ENCODE measurements at places on chromosomes 2 and 18.

DNA sequence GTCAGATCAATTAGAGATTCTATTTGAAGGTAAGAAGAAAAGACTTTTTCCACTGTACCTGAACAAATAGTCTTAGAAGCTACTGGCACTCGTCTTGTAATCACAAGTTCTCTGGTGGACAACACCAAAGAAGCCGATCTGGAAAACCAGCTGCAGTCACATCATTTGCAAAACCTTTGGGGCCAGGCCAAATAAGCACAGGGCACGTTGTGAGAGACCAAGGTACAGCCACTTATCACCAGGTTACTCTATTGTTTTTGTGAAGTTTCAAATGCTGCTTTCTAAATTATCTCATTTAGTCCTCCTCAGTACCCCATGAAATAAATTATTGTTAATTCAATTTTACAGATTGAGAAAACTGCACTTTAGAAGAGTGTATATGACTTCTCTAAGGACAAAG is 18.5 kb downstream of the ROCK1 start:
- no peak for DNase-seq

- DNase-seq: no peak
Observed at GRCh38 chr2:120764492-120764891, 28.8 kb downstream of the GLI2 start.

DNA sequence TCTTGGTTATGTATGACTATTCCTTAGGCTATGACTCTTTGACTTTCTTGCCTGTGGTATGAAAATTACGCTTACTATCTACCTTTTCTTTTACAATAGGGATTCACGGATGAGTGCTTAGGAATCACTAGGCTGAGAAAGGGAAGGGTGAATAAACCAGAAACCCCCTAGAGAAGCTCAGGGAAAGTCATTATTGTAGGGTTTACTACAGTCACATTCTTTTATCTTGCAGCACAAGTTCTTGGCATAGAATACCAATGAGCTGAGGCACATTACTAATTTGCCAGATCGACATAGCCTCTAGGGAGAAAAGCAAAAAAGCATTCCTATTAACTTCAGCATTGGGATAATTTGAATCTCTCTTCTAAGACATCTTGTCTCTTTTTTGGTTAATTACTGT is 103.3 kb downstream of the ST6GAL2 start:
- DNase-seq: no peak

DNA sequence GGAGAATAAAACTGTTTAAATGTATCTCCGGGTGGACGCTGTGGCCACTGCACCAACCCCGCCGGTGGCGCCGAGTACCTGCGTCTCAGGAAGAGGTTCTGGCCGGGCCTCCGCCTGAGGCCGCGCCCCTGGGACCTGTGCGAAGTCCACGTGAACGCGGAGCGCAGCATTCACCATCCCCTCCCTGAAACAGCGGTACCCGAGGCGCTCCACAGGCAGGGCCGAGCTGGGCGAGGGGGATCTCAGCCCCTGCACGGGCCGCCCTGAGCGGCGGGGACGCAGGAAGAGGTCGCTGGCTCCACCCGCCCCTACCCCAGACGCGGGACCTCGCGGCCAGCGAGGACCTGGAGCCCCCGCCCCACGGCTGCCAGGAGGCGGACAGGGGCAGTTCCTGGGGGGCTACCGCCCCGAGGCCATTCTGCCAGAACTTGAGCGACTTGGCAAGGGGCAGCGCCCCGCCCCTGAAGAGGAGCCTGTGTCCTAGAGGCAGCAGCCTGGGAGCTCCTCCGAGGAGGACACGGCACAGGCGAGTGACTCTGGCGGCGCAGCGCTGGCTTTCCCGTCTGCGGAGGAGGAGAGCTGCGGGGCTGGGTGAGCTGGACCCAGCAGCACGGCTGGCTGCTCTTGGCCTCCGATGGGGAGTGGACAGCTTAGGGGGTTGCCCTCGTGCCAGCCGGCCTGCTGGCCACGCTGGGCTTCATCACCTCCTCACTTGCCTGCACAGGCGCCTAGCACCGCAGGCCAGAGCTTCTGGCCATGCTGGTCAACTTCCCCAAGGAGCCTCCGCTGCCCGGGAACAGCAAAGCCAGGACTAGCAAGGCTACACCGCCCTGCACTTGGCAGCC is 9.7 kb upstream of the TEKT4 start:
- no peak for DNase-seq

DNA sequence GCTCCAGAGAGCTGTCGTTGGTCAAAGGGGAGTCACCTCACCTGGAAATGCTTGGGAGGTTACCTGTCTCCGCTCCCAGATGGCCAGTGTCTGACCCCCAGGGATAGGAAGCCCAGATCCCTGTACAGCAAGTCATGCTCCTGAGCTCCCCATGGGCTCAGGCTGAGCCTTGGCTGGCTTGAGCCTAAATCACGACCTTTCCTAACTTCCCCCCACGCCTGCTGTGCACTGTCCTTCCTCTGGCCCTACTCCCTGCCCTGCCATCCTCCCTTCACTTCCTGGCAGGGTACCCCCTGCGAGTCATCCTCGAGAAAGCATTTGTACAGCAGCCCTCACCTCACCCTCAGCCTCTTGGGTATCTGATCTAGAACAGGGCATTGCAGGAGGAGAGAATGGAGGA is 9.2 kb upstream of the HDAC4 start:
- DNase-seq: no peak

- DNase-seq: no peak
Observed at GRCh38 chr2:11187731-11188130, 32.5 kb downstream of the SLC66A3 start.

DNA sequence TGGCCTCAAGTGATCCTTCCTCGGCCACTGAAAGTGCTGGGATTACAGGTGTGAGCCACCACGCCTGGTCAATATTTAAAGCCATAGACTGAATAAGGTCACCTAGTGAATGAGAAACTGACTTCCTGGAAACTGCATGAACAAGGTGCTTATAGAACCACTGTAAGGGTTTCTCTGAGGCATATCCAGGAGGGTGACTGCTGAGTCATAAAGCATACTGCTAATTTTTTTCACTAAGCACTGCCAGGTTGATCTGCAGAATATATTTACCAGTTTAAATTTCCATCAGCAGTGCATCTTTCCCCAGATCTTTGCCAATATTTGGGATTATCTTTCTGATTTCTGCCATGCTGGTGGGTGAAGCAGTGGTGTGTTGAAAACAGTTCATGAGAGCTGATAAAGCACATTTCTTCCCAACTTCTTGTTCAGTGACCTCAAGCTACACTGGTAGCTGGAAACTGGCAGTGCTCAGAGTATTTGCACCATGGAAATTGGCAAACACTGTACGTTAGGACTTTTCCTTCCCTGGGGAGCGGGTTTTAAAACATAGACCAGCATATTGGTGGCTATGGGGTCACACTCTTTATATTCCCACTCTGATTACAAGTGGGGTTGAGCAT is 4.2 kb upstream of the CLIP4 start:
- DNase-seq: no peak

DNA sequence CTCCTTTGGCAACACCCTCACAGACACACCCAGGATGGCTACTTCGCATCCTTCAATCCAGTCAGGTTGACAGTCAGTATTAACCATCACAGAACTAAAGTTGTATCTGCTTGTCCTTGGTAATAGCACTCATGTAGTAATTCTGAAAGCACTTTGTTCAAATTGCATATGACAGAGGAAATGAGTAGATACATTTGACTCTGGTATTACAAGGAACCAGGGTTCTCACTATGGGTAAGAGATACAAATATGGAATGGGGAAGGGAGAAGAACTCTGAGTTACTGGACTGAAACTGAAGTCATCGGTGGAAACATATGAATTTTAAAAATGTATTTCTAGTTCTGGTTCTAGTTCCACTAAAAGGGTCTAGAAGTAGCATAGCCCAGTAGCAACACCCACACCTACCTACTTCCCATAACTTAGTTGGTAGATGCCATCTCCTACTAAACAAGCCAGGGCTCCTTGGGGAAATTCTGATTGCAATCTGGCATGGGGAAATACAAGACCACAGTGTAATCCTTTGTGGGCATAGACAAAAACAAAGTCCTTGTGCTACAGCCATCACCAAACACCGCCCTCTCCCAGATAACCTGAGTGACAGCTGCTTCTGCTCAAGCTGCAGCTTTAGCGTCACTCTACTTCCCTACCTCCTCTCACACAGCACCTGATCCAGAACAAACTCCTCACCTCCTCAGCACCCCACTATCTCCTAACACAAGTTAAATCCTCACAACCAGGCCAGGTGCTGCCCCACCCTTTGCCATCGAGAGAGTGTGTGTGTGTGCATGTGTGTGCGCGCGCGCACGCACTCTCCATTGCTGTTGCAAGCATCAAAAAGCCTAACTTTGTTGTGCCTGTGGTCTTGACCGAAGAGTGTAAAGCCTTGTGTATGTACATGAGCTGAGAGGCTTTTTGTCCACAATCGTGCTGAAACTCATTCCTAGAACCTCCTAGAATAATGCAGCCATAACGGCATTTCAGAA is 31.4 kb upstream of the CD226 start:
- DNase-seq: no peak

DNA sequence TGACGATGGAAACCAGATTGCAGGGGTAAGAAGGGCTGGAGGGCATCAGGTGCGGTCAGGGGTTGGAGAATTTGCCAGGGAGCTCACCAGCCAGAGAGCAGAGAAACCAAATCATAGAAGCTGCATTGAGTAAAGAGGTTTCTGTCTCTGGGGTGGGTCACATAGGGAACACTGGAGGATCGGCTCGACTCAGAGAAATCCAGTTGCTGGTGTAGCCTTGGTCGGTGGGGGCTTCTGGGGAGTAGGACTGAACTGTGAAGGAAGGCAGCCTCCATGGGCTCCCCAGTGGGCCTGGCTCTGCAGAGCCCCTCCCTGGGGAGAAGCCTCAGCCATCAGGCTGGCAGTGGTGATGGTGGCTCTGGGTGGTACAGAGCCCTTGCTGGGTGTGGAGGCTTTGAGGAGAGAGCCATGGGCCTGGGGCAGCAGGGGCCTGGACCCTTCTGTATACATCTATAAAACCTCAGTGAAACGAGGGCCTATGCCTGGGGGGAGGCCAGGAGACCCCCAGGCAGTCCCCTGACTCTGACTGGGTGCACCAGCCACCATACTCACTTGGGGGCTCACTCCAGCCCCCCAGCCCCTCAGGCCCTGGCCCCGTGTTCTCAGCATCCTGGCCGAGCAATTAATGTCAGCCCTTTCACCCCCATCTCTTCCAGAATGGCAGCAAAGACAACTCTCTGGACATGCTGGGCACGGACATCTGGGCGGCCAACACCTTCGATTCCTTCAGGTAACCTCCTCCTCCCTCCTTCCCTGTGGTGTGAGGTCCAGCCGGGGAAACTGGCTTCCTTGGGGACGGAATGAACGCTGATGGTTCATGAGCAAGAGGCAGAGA is 124.5 kb downstream of the CTIF start:
- no peak for DNase-seq

DNA sequence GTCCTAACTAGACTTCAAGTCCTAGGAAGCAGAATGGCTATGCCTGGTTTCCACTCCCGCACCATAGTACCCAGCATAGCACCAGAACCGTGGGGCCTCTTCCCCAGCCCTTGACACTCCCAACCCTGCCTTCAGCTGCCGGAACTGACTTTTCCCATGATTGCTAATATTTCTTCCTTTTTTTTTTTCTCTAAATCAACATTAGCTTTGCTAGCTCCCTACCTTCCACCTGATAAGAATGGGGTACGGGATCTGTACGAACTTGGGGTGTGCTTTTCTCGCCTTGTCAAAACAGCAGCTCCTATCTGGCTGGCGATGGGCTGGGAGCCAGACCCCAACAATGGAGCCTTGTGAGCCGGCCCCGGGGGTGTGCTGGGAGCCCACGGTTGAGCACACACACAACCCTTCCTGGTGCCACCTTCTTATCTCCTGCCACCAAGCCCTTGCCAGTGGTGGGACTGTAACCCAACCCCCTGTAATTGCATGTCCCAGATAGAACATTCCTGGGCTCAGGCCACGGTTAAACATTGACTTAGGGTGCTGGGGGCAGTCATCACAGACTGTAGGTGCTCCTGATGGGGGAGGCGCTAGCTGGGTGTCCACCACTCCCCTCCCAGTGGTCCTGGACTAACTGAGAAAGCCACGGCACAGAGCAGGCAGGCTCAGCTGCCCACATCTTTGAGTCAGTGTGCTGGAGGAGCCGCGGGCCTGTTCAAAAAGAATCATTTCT is 213.0 kb upstream of the HAAO start:
- DNase-seq: no peak

GRCh38 chr18:73613706-73614340 is 533.8 kb downstream of the FBXO15 start:
- no peak for DNase-seq

DNA sequence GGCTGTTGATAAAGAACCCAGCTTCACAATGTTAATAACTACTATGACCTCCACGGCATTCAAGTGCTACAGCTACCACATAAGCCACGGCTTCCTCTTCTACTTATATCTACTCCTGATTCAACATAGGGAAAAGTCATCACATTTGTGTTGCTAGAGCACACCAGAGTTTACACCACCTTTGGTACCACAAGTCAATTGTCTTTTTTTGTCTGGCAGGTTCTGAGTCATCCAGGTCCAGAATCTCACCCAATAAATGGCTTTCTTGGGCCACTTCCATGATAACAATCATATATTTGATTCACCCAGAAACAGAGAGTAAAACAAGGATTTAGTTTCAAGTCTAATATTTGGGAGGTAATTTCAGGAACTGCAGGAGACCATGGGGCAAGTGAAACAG is 480.2 kb downstream of the TMX3 start:
- DNase-seq: no peak

DNA sequence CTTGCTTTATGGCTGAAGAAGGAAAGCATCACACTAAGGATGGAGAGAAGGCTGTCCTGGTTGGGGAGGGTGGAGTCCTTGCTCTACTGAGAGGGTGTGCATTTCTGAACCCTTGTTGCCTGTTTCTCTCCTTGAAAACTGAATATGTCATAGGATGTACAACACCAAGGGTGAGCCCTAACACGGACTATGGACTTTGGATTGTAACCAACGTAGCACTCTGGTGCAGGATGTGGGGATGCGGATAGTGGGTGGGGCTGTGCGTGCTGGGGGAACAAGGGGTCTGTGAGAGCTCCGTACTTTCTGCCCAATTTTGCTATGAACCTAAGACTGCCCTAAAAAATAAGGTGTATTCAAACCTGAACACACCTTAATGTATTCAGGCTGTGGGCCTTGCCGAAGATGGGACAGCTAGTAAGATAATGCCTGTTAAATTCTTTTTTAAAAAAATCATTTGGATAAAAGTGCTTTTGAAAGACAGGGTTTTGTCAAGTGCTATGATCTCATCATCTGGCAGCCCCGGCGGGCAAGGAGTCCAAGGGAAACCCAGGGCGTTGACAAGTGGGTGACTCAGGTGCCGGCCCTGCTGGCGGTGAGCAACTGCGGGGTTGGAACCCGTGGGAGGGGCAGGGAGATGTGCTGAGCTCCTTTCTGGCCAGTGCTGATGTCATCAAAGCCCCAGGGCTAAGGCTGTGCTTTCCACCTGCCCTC is 54.0 kb downstream of the GATA6 start:
- no peak for DNase-seq

DNA sequence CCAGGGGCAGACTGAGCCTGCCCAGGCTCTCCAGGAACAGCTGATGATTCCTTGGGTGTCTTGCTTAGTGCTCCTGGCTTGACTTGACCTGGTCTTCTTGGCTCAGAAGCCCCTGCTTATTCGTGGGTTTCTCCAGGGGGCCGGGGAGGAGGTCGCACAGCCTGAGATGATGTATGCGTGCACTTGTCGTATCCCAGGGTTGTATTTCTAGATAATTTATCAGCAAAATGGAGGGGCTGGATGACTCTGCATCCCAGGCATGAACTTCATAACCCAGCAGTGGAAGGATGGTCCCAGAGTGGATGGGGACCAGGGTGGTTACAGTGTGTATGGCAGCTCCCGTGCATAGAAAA is 25.2 kb downstream of the IMPA2 start:
- DNase-seq: no peak

GRCh38 chr2:146037334-146037870 is 1517.5 kb upstream of the ZEB2 start:
- DNase-seq: no peak

Data from effector CD8-positive, alpha-beta T cell (primary cell).